Fibroblast of skin of right biceps (primary cell): ENCODE measurements at places on chromosomes 7 and 10.
A peak's percentile ranks its signal among the peaks of the same experiment; 100 is the strongest.

DNA sequence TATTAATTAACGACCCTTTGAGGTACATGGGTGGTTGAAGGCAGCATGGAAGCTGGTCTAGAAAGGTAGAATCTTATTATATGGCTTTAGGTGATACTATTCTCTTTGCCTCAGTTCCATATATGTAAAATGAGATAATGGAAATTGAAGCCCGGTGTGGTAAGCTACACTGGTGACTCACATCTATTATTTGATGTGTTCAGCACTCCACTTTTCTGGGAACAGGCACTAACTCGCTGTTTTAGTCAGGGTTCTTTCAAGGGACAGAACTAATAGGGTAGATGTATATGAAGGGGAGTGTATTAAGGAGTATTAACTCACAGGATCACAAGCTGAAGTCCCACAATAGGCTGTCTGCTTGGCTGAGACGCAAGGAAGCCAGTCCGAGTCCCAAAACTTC, 4.4 kb upstream of the TRUB1 start:
- peak; percentile 40 for DNase-seq

- peak; percentile 72 for DNase-seq
Observed at GRCh38 chr7:113199841-113200240, 81.5 kb upstream of the SMIM30 start.

- no peak for DNase-seq
Observed at GRCh38 chr7:2490181-2490651, 14.0 kb upstream of the GRIFIN start.

DNA sequence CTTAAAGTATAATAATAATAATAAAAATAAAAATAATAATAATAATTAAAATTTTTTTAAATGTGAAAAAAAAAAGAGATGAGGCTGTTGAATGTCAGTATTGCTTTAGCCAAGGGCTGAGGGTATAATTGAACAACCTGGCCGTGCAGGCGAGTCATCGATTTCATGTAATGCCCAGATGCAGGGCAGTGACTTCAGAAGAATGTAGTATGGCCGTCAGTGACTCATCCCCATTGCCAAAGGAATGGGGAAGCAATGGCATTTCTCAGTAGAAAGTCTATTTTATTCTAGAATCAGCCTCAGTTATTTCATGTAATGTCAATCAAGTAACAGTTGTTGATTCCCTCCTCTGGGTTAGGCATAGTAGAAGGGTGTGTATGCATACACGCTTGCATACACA, 516.4 kb downstream of the GLRX3 start:
- DNase-seq, result no peak

- DNase-seq, result peak; percentile 88
Observed at GRCh38 chr10:123270221-123270620, 116.0 kb downstream of the BUB3 start.

GRCh38 chr7:104818961-104819880, 194.8 kb upstream of the KMT2E start:
- DNase-seq, result no peak

DNA sequence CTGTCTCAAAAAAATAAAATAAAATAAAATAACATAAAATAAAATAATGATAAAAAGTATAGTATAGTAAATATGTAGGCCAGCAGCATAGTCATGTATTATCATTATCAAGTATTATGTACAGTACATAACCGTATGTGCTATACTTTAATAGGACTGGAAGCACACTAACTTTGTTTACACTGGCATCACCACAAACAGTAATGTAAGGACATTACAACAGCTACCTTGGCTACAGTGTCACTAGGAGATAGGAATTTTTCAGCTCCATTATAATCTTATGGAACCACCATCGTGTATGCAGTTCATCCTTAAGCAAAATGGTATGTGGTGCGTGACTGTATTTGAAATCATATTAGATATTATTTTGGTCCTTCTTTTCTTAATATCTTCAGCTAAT, 1163.5 kb upstream of the LRRTM3 start:
- DNase-seq, result no peak

DNA sequence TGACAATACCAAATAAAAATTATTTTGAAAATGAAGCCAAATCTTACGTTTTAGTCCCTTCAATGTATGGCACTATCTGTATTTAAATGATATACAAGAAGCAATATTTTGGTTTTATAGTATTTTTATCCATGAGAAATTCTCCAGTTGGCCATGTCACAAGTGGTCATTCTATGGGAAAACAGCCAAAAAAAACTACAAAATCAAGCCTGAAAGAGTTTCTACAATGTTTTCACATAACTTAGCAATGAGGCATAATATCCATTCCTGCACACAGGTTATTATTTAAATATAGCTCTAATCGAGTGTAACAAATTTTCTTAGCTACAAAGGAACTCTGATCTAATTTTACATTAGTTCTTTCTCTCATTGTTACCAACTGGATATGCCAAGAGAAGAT, 5.4 kb downstream of the RAB11FIP2 start:
- DNase-seq, result peak; percentile 71

GRCh38 chr7:78718212-78718611, 735.3 kb downstream of the MAGI2 start:
- no peak for DNase-seq

DNA sequence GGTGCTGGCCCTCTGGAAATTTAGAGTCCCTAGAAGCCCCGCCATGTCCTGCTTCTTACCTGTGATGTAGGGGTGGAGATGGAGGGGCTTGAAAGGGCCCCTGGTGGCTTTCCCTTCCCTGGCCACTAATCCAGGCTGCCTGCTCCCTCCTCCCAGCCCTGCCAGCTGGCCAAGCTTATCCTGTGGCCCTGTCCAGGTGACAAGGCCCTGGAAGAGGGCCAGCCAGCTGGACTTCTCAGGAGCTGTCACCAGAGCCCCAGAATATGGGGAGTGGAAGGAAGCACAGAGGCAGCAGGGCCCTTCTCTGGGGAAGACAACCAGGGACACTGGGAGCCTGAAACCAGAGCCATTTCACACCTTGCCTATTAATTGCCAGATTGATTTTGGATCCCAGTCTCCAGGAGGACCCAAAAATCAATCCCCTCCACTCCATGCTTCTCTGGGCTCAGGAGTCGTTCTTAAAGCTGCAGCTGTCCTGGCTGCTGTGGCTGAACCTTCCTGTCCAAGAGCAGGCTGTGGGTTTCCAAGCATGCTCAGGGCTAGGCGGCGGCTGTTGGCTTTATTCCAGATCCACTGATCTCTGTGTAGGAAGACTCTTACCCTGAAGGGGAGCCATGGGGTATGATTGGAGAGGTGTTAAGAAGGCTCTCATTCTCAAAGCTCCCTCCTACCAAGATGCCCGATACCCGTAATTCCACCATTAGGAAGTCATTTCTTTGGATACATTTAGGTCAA, 52.6 kb upstream of the PCBD1 start:
- no peak for DNase-seq

DNA sequence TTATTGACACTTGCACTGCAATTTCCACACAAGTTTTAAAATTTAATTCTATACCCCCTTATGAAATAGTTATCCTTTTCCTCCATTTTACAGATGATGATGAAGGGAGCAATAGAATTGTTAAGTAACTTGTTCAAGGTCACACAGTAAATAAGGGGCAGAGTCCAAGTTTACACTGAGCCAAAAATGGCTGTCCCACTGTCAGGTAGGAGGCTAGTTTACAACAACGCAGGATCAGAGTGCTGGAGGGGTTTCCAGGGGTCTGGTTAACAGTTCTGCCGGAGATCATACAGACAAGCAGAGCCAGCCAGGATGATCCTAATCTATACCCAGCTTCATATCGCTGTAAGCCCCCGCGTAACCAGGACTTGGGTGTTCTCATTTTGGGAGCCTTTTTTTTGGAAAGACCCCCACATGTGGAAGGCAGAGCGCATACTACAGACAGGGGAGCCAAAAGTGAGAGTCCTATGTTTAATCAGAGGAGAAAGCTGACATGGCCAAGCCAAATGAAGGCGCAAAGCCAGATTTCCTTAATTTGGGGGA, 524 bp upstream of the UNC5B start:
- no peak for DNase-seq

GRCh38 chr10:124231168-124232155, 138.1 kb upstream of the CHST15 start:
- DNase-seq, result no peak

- DNase-seq, result peak; percentile 71
Observed at GRCh38 chr7:148156233-148156632, 434.3 kb upstream of the C7orf33 start.

DNA sequence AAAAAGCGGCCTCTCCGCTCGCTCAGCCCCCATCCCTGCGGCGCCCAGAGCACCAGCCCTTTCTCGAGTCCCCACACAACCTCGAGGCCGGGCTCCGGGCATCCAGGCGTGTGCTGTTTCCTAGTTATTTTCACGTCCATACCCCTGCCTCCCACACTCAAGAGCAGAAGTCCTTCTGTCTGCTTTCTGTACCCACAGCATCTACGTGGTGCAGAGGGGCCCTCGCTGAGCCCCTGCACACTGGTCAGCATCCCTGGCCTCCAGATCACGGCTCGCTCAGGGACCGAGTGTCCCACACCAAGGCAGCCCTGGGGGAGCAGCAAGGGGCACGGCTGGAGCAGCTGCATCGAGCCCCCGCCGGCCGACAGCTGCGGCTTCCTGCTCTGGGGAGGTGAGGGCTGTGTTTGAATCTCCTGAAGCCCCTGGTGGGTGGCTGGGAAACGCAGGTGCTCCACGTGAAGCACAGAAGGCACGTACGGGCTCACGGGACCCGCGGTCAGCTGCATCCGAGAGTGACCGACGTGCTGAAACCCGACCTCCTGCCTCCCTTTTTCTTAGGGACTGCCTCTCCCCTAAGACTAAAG, 333.1 kb downstream of the DNAJB6 start:
- DNase-seq, result no peak

GRCh38 chr10:51367127-51367526, 292.8 kb downstream of the PRKG1 start:
- DNase-seq, result no peak

DNA sequence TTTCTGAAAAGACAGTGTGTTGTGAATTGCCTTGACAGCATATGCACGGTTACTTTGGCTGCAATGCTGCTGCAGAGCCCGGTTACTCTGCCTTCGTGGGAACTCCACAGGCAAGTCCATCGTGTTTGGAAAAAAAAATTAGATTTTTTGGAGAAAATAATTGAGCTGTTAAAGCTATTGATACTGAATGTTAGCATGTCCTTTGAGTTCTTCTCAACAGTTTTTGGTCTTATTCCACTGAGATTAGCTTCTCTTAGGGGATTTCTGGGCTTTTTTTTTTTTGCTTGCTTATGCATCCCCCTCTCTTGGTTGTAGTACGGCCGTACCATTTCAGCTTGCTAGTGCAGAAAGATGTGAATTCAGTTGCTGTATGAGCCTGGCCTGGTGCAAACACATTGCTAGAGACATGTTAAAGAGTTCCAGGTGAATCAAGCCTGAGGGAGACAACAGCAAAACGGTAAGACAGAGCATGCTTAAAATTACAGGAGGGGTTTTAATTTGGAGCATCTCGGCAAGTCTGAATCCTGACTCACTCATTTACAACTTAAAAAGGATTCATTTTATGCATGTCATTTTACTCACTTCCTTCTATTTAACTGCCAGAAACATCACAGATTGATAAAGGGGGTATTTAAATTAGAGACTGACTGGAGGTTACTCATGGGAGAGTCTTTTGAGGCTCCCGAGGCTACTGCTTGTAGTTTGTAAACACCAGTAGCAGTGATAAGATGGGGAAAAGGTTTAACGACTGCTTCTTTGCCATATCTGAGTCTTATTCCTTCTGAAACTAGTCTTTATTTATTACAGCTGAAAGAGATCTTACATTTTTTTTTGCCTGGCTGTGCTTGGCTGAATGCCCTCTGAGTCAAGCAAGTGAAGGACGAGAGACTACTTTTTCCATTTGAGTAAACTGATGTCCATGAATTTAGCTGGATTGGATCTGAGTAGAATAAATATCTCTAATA, 113.7 kb downstream of the CDK14 start:
- peak; percentile 65 for DNase-seq

DNA sequence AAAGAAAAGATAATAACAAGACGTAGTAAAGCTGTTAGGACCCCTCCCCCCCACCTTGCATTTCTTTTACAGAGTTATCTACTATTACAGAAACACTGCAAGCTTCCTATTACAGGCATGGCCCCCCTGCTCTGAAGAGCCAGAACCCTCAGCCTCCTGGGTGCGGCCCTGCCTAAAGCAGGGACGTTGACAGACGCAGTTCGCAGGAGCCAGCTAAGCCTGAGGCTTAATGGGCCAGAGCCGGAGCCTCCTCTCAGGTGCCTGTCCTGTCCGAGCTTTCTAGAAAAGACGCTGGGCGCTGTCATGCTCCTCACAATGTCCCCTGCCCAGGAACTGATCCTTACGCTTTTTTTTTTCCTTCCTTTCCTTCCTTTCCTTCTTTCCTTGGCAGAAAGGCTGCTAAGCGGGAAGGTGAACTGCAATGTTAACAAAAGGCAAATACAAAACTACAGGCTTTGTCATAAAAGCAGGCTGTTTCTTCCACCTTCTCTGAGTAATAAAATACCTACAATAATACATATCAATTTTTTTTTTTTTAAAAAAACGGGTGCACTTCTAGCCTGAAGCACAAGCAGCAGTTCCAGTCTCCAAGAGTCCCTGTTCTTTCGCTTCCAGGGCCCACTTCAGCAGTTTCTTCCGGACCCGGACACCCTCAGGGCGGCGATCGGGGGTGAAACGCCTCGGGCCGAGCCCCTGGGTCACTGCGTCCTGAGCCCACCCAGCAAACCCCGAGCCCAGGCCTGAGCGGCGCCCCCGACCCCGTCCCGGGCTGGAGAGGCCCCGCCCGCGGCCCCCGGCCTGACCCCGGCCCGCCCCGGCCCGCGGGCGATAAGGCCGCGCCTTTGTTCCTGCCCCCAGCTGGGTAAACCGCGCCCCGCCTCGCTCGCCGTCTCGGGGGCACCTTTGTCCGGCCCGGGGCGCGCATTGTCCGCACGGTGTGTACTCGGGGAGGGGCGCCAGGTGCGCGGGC, 11.2 kb downstream of the MNX1 start:
- DNase-seq, result no peak

DNA sequence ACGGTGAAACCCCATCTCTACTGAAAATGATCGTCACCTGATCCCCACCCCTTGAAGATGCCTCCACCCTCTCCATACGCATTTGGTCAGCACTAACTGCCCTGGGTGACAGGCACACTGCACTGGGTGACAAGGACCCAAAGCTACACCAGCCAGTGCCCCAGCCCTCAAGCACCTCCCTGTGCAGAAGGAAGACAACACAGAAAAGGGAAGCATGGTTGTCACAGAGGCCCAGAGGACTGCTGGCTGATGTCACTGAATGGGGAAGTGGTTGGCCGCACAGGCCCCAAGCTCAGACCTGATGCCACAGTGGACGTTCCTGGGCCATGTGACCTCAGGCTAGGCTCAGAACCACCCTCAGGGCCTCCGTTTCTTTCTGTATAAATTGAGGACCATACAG, 4.2 kb upstream of the PILRA start:
- no peak for DNase-seq

DNA sequence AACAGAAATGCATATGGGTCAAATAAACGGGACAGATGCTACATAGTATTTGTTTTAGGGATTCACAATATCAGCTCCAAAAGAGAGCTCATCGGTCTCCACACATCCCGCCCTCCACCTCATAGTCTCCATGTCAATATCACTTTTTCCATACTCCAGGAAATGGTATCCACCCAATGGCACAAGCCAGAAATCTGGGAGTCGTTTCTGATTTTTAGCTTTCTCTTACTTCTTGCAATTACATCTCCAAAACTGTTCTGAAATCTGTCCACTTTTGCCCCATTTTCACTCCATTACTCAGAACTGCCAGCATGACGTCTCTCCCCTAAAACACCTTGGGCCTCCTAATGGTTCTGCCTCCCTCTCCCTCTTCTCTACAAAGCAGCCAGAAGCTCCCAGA, 47.4 kb upstream of the EZH2 start:
- no peak for DNase-seq
